GM12878 (cell line): ENCODE measurements at places on chromosomes 5 and 9.

DNA sequence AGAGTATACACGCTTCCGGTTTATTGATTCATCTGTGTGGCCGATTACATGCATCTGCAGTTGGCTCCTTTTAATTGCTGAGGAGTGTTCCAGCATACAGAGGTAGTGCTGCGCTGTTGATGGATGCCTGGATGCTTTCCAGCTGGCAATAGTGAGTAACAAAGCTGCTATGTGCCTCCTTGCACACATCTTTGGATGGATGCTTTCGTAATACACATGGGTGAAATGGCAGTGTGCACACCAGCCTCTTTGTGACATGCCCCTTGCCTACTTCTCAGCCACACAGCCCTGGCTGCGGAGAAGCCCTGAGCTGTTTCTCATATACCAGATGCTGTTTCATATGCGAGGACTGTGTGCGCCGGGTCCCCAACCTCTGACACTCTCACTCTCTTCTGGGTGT is 151.0 kb downstream of the GADD45G start:
- DNase-seq, result no peak

DNA sequence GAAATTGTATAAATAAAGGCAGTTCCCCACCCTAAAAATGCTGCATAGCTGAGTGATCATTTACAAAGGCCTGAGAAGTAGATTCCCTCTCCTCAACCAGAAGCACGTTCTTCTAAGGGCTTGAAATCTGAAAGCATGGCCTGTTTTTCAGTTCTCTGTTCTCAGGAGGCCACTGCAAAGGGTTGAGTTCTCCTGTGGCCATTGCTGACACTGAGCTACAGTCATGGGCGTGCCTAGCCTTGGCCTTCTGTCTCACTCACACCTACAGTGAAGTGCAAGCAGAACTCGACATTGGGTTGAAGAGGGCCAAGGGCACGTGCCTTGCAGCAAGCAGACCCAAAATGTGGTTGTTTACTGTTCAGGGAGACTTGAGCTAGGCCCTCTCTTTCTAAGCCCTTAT is 276.6 kb upstream of the VLDLR start:
- DNase-seq, result no peak

DNA sequence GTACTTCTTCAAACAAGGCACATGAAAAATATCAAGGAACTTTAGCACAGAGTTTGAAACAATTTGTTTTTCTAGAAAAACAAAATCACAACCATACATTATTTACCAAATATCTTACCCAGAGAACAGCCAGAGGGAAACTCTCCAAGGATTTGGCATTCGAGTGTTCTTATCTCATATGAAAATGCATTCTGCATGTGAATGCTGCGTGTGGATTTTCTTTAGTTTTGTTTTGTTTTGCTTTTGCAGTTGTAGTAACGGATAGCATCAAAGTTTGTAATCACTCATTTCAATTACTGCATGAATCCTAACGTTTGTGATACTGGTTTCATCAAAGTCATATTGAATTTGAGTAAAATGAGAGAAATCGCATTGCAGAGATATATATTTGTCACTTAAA is 28.0 kb downstream of the ADAMTSL1 start:
- no peak for DNase-seq

DNA sequence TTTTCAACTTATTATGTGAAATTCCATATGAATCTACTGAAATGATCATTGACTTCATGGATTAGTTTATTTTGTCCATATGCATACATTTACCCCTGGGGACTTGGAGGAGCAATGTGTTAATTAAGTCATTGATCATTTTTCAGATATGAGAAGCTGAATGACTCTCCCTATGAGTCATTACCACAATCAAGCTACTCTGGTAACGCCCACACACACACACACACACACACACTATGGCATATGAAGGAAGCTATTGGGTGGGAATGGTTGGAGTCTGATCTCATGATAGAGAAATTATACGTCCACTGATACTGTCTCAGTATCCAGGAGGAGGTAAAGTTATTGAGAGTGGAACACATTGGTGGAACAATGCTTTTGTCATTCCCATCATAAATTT is 528.9 kb downstream of the AGTPBP1 start:
- DNase-seq, result no peak

GRCh38 chr5:173473288-173473687 is 143.2 kb downstream of the BOD1 start:
- DNase-seq, result no peak

DNA sequence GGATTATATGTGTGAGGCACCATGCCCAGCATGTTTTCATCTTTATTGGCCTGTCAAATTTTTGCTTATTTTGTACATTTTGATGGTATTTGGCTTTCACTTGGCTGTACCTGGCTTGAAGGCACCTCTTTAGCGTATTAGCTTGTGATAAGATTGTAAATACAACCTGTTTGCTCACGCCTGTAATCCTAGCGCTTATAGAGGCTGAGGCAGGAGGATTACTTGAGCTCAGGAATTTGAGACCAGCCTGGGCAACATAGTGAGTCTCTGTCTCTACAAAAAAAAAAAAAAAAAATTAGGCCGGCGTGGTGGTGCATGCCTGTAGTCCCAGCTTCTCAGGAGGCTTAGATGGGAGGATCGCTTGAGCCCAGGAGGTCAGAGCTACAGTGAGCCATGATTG is 11.3 kb downstream of the SEC24A start:
- no peak for DNase-seq

DNA sequence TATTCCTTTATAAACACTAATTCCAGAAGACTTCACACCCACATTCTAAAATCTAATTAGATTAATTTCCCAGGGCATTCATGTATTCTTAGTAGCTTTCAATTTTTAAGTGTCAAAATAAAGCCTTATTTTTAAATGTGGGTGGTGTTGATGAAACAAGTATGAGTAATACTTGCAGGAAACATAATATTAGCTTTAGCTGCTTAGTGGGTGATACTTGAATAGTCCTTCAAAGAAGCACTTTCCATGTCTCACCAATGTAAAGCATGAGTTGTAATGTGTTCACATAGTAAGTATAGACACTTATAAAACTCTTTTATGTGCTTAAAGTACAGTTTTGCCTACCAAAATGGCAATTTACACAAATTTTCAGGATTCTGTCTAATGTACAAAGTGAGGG is 6.9 kb downstream of the FNBP1 start:
- DNase-seq, result no peak

- peak; percentile 27 for DNase-seq
Measured at GRCh38 chr5:145834917-145835847, at the start of gene PRELID2. TSS of gene PRELID2 (minus strand) at chr5:145835342. CDS start at chr5:145835251, 91 bp downstream.

GRCh38 chr9:110579034-110579861 is at the start of gene SVEP1:
TSS of gene SVEP1 (minus strand) at chr9:110579741. CDS start at chr9:110579543, 198 bp downstream.
- no peak for DNase-seq
